ENCODE measurements at places on chromosomes 16 and 17.
A peak's percentile ranks its signal among the peaks of the same experiment; 100 is the strongest.

- peak; percentile 23 for DNase-seq
These were observed 7.7 kb downstream of the PRKAR1A start for GRCh38 chr17:68519911-68520310.

GRCh38 chr17:78252111-78252634, 20.7 kb downstream of the TMEM235 start:
- DNase-seq, result no peak

- no peak for DNase-seq
These were observed 932 bp upstream of the NFE2L1 start for GRCh38 chr17:48047113-48047740.

DNA sequence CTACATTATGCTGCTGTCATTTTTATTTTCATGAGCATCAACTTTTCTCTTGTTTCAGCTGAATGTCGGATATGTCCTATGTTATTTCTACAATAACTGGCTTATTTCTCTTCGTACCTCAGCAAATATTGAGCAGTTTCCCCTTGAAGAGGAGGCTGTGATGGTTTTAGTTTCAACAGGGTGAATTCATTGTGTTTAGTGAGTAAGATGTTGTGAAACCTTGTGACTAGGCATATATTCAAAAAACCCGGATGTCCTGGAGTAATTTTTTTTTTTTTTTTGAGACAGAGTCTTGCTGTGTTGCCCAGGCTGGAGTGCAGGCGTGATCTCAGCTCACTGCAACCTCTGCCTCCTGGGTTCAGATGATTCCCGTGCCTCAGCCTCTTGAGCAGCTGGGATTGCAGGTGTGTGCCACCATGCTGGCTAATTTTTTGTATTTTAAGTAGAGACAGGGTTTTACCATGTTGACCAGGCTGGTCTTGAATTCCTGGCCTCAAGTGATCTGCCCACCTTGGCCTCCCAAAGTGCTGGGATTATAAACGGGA, 11.1 kb downstream of the CPD start:
- no peak for DNase-seq

DNA sequence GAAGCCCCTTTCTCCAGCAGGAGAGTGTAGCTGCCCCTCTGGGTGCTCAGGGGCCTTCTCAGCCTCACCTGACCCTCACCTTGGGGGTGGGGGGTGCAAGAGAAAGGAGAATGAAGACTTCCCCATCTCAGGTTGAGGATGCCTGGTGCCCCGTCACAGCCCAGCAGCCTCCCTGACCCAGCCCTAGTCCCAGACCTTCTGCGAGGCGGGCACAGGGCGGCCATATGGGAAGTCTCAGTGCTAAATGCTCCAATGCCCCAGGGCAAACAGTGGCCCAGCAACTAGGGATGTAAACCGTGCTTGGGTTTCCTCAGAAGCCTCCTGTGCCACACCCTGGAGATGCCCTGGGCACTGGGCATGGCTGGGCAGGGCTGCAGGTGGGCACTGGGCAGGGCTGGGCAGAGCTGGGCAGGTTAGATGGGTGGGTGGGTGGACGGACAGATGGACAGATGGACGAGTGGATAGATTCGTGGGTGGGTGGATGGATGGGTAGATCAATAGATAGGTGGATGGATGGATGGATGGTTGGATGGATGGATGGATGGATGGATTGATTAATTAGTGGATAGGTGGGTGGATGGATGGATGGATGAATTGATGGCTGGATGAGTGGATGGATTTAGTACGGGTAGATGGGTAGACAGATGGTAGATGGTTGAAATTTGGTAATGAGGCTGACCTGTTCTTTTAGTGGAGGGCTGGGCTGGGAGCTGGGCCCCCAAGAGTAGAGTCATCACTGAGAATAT, 16.8 kb downstream of the TPSD1 start:
- no peak for DNase-seq

DNA sequence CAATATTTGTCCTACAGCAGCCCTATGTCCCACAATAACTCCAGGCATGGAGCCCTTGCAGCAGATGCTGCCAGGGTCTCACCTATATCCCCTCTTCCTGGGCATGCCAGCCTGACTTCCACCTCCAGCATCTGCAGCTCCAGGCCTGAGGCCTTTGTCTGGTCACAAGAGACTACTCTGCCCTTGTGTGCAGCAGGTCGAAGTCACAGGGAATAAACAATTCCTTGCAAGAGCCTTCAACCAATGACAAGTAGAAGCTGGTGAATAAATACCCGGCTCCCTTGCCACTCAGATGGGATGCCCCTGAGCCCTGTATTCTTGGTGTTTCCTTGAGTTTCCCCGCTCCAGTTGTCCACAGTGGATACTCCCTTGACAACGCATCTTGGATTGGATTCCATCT, 23.0 kb downstream of the CES1 start:
- no peak for DNase-seq

GRCh38 chr17:81150377-81151077, 14.8 kb upstream of the PVALEF start:
- no peak for DNase-seq

GRCh38 chr16:69562813-69563212, 3.0 kb upstream of the NFAT5 start:
- DNase-seq, result no peak

- no peak for DNase-seq
These were observed 26.0 kb downstream of the TMEM204 start for GRCh38 chr16:1559446-1559975.

- DNase-seq, result no peak
These were observed 706.4 kb upstream of the GOT2 start for GRCh38 chr16:59440502-59440901.

Measured in psoas muscle (tissue), 8 donors.